Muscle of back (tissue), 13 donors: ENCODE measurements at places on chromosomes 1 and 21. TPM values are rescaled to one million over a fixed set of nuclear protein-coding genes. Genes with fewer than 3 reads are reported as not detected.

The TRNP1 gene
- 2.1 TPM for polyA plus RNA-seq

The OR2L5 gene
- not detected for polyA plus RNA-seq

The OLIG2 gene
- not detected for polyA plus RNA-seq

The FNDC5 gene
- 173 TPM for polyA plus RNA-seq

The CAPN9 gene
- polyA plus RNA-seq = 0.86 TPM
